ENCODE measurements at places on chromosomes 11 and 22.
A peak's percentile ranks its signal among the peaks of the same experiment; 100 is the strongest.

DNA sequence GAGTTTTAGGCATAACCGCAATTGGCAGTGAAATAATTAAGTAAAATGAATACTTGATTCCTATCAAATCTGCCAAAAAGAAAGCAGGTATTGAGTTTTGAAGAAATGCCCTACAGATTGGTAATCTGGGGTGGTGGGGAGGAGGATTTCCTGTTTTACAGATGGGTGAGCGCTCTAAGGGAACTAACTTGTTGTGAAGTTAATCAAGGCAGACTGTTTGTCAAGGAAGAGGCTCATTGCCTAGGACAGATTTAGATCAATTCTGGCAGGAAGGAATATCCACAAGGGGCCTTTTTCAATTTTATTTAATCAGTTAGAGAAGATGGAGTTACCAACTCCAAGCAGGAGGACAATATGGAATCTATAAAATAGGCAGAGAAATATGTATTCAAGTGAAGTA, 271.5 kb upstream of the CCDC90B start:
- DNase-seq = no peak

- DNase-seq = peak; percentile 75
Measured at GRCh38 chr22:50481440-50482106, at the start of gene ADM2. ADM2 (plus strand) TSS chr22:50481543; CDS start chr22:50481848, 305 bp downstream.

DNA sequence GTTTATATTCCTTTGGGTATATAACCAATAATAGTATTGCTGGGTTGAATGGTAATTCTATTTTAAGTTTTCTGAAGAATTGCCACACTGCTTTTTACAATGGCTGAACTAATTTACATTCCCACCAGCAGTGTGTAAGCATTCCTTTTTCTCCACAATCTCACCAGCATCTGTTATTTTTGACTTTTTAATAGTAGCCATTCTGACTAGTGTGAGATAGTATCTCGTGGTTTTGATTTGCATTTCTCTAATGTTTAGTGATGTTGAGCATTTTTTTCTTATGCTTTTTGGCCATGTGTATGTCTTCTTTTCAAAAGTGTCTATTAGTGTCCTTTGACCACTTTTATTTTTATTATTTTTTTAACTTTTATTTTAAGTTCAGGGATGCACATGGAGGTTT, 275.3 kb downstream of the METTL15 start:
- DNase-seq = no peak

GRCh38 chr22:32775957-32776356, 25.5 kb upstream of the TIMP3 start:
- DNase-seq = no peak

- no peak for DNase-seq
Measured at GRCh38 chr11:134978388-134979088, 566.5 kb upstream of the B3GAT1 start.

Measured in CD4-positive, alpha-beta T cell treated with Interleukin-1 beta for 1 hour (primary cell).